ENCODE measurements at places on chromosomes 7 and 10.

DNA sequence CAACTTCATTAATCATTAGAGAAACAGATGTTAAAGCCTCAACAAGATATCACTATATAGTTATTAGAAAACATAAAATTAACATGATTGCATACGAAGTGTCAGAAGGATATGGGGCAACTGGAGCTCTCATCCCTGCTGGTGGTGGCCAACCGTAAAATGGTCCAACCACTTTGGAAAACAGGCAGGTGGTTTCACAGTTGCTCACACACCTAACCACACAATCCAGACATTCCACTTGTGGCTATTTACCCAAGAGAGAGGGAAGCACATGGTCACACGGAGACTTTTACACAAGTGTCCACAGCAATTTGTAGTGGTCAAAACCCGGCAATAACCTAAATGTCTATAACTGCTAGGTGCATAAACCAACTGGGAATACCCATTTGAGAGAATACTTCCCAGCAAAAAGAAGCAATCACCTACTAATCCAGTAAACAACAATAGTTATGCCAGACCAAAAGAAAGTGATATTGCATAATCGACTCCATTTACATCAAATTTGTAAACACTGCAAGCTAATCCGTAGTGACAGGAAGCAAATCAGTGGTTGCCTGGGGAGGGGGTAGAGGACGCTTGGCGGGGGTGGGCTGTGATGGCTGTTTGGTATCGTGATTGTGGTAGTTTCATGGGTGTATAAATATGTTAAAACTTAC lies 91.8 kb downstream of the LARP4B start:
- no peak for DNase-seq

- peak; percentile 53 for DNase-seq
Observed at GRCh38 chr7:6272481-6273323, at the start of gene CYTH3. TSS of gene CYTH3 (minus strand) at chr7:6272624. CDS start at chr7:6272507, 117 bp downstream.

- no peak for DNase-seq
Observed at GRCh38 chr10:96850825-96851224, 18.7 kb downstream of the LCOR start.

GRCh38 chr7:74043523-74043951 lies 15.6 kb downstream of the ELN start:
- DNase-seq, result no peak

- no peak for DNase-seq
Observed at GRCh38 chr10:21634599-21635365, 100.8 kb downstream of the MLLT10 start.

DNA sequence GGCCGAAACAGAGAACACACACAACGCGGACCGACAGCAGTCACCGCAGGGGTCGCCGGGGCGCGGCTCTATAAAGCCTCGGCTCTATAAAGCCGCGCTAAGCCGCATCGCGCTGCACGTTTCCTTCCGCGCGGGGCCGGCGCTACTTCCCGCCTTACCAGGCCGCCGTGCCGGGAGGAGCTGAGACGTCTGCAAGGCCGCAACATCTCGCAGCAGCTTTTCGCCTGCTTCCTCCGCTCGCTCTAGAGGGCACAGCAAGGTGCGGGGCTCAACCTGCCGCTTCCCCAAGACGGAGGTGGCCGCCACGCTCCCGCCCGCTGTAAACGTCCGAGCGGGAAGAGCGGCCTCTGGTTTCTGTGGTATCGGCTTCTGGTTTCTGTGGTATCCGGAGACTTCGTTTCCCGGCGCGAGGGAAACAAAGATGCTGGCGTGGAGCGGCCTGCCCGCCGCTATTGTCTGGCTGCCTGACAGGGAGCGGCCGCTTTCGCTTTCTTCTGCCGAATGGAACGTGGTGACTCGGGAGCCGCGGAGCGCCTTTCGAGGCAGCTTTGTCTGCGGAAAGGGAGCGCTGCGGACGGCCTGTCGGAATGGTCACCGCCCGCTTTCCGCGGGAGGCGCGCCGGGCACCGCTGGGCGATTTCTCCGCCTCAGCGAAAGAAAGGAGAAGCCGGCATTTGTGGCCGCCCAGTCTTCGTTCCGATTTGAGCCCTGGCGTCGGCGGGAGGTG lies 91.8 kb downstream of the SPAG6 start:
- peak; percentile 86 for DNase-seq

GRCh38 chr7:51027935-51028830 lies 245.5 kb upstream of the GRB10 start:
- no peak for DNase-seq

DNA sequence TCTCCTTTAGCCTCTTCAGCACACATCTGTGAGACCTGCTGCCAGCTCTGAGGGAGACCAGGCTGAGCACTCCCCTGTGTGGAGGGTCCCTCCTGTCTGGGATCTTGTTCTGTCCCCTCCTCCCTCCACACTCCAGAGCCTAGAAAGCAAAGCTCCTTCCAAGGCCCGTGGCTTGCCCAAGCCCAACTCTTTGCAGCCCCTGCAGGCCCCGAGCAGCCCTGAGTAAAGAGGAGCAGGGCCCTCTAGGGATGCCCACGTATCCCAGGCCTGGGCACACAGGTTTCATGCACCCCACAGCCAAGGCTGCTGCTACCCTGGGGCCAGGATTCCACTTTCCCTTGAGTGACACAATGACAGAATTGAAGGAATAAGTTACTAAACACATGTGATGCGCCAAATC lies 24.0 kb downstream of the COBL start:
- DNase-seq, result no peak

DNA sequence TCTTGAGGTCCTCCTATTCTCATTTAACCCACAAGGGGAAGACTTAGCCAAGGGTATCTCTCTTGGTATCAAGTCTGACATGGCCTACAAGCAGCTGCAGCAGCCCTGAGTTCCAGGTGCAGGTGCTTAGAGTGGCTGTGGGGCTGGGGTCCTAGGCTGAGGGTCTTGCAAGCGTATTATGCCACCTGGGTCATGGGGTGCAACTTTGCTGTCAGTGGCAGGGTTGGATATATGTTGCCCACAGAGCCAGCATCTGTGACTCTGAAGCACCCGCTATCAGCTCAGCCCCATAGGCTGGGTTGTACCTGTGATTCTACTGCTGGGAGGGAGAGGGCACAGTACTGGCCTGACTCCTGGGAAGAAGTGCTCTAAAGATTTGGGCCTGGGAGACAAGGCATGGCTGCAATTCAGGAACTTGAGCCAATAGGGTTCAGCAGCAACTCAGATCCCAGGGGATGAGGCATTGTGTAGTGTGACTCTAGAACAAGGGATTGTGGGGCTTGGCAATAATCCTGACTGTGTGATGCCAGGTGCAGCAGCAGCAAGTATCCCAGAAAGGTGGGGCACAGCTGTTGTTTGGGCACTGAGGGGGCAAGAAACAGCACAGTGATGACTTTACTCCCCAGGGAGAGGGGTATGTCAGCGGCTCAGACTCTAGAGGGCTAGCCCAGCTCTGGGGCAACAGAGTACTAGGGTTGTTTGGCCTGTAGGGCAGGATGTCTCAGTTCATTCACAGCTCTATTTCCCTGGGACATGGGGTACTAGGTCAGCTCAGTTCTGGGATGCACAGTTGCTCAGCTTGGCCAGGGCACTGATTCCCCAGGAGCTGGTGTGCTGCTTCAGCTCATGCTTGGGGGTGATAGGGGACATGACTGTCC lies 41.4 kb downstream of the NEURL1 start:
- DNase-seq, result no peak

- DNase-seq, result no peak
Observed at GRCh38 chr10:93199191-93199751, 125.6 kb downstream of the CYP26A1 start.

DNA sequence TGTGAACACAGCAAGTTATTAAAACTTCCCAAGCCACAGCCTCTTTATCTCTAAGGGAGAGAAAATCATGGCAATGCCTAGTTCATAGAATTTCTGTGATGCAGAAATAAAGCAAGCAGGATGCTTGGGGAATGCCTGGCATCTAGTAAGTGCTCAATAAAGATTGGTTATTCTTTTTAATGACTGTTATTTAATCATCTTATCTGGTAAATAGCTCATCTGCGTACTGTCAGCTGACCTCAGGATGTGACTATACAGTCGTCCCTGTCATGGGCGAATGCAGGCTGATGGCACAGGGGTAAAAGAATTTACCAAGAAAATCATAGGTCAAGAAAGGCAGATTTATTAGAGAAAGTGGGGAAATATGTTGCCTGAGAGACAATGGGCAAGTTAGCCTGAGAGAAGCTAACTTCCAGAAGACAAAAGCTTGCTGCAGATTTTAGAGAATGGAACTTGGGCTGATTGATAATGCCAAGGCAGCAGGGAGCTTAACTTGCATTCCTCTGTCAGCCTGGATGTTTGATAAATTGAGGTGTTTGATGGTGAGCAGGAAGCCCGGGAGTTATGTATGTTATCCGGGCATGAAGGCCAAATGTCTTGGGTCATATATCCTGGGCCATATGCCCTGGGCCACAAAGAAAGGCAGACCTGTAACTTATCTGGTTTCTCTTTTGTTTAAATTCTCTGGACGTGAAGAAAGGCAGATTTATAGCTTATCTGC lies 126.0 kb downstream of the KCNMA1 start:
- no peak for DNase-seq

GRCh38 chr10:71864911-71865361 lies 13.9 kb upstream of the PSAP start:
- DNase-seq, result no peak

- DNase-seq, result no peak
Observed at GRCh38 chr7:96388166-96388565, 66.3 kb upstream of the SLC25A13 start.

GRCh38 chr10:14658331-14659127 lies 116.2 kb downstream of the FAM107B start:
- DNase-seq, result no peak

- DNase-seq, result no peak
Observed at GRCh38 chr10:121455377-121455776, 142.9 kb downstream of the FGFR2 start.

DNA sequence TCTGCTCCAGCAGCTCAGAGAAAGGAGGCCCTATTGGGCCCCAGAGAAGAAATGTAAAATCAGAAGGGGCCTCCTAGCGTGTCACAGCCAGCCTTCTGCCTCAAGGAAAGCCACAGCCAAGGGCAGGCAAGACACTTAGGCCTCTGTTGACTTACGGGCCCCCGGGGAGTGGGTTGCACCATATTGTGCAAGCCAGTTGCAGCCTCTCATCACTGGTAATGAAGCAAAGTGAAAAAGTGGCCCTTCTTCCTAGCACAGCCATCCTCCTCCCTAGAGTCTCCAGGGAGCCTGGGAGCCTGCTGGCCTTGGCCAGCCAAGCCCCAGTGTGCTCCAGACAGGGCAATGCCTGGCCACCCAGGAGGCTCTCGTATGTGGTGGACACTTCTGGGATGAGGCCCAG lies 56.2 kb upstream of the GDF10 start:
- no peak for DNase-seq

DNA sequence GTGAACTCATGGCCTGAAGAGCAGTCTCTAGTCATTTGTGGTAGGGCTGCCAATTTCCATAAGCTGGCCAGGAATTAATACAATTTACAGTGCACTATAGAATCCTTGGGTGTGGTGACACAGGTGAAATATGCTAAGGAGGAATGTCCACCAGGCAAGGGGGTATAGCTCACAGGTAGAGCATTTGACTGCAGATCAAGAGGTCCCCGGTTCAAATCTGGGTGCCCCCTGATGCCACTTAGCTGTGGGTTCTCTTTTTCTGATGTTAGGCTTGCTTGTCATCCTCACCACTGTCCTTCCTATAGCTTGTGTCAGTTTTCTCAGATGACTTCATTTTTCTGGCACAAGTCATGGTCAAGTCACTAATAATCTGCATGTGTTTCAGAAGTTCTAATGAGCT lies 108.7 kb downstream of the ZNF467 start:
- no peak for DNase-seq
